ENCODE measurements at places on chromosomes 7 and 10.

- no peak for DNase-seq
These were observed 67.4 kb downstream of the PCGF5 start for GRCh38 chr10:91287912-91288311.

DNA sequence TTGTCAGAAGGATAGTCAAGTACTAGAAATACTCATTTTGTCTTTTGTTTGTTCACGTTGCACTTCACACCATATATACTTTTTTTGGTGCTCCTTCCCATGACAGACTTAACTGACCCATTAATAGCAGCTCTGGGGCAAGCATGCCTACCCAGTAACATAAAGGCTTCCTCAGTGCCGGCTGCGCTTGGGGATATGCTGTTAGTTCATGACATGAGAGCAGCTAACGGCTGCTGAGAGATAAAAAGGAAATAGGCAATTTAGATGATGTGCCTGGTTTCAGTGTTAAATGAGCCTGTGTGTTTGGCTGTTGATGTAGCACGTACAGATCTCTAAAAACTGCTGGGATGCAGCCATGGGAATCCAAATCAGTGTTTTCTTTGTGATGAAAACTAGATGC, 86.4 kb downstream of the TAX1BP1 start:
- DNase-seq = no peak

DNA sequence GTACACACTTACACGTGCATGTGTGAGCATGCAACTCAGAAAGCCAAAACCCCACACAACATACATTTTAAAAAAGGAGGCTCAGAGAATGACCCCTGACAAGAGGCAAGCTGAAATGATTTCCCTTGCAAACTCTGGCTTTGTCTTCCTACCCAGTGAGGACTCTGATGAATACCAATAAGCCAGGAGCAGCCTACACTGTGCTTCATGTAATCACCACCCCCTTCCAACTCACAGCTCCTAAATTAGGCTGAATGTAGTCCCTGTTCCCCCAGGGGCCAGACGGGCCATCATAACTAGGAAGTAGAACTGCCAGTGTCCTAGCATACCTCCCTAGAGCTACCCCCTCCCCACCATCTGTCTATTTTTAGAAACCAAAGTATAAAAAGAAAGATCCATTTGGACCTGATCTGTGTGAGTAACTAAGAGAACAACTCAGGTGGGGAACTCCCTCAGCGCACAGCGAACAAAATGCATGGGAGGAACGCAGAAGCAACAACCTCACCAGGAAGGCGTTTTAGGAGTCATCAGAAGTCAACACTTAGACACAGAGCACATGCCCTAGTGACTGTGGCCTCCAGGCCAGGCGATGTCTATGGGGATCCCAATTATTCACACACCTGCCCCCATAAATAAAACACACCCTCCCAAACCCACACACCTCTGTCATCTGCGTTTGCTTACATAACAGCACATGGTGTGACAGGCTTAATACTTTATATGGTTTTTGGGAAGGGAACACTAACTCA, 1.9 kb downstream of the DGKI start:
- no peak for DNase-seq

GRCh38 chr7:47333959-47334358, 248.0 kb downstream of the TNS3 start:
- no peak for DNase-seq

All from adrenal gland (tissue), 19 donors.